Fibroblast of mammary gland (primary cell): ENCODE measurements at places on chromosomes 1 and 21.

- DNase-seq: no peak
These were observed 88.1 kb downstream of the COP1 start for GRCh38 chr1:176118985-176119384.

DNA sequence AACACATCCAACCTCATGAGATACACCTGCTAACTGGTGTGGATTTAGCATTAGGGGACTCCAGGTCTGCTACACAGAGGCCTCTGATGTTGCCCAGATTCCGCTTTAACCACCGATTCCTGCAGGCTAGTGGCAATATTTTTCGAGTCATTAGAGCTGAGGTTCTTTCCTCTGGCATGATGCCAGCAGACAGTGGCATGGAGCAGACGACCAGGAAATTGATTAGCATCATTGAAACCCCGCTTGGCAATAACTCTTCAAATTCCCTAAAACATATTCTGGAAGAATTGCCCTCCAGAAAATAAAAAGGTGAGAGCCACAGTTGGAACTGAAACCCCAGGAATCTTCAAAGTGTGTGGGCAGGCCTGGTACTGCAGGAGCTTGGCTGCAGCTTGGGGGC lies 28.4 kb upstream of the ETV3 start:
- no peak for DNase-seq

- no peak for DNase-seq
These were observed 140.5 kb downstream of the ZBTB18 start for GRCh38 chr1:244191581-244191980.

DNA sequence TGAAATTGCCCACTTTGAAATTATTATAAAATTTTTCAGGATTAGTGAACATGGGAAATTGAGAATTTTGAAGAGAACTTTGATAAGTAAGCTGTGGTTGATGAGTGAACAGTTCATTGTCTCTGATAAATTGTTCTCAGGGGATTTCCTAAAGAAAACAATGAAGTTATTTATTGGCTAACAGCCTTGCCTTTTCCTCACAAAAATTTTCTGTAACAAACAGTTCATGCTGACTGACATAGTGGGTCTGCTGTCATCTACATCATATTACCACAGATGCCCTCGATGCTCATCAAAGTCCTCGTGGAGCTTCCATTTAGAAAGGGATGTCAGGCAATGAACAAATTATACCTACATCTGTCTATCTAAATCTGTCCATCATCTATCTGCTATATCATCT lies 113.4 kb downstream of the PTBP2 start:
- no peak for DNase-seq

GRCh38 chr1:228809621-228810394 lies 74.5 kb downstream of the RHOU start:
- no peak for DNase-seq

DNA sequence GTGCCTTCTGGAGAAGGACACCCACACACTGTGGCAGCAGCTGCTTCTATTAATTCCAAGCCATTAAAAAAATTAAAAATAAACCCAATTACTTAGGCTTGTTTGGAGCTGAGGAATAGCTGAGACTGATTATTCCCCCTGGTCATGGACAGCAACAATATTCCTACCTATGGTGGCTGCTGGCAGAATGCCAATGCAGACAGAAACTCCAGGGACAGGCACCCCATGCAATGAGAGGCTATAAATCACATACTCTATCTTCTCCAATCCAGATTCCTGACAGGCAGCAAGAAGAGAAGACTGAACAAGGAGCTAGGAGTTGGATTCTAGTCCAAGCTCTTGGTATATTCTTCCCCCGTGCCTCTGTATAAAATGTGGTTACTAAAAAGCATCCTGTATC lies 275.4 kb upstream of the BEND5 start:
- no peak for DNase-seq

GRCh38 chr1:80217377-80217986 lies 1211.0 kb upstream of the ADGRL4 start:
- DNase-seq: peak; percentile 83

GRCh38 chr1:222785529-222785928 lies 29.3 kb upstream of the DISP1 start:
- DNase-seq: no peak

GRCh38 chr1:173914366-173914871 lies 2.7 kb downstream of the SERPINC1 start:
- DNase-seq: peak; percentile 28

DNA sequence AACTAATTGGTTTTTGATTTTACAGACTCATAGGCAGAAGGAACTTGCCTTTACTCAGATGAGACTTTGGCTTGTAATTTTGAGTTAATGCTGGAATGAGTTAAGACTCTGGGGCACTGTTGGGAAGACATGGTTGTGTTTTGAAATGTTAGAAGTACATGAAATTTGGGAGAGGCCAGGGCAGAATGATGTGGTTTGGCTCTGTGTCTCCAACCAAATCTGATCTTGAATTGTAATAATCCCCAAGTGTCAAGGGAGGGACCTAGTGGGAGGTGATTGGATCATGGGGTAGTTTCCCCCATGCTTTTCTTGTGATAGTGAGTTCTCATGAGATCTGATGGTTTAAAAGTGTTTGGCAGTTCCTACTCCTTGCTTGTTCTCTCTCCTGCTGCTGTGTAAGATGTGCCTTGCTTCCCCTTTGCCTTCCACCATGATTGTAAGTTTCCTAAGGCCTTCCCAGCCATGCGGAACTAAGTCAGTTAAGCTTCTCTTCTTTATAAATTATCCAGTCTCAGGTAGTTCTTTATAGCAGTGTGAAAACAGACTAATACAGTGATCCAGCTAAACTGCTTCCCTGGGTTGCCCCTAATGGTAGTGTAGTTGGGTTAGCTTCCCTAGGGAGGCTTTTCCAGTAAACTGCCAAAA lies 10.2 kb downstream of the CPT2 start:
- no peak for DNase-seq

DNA sequence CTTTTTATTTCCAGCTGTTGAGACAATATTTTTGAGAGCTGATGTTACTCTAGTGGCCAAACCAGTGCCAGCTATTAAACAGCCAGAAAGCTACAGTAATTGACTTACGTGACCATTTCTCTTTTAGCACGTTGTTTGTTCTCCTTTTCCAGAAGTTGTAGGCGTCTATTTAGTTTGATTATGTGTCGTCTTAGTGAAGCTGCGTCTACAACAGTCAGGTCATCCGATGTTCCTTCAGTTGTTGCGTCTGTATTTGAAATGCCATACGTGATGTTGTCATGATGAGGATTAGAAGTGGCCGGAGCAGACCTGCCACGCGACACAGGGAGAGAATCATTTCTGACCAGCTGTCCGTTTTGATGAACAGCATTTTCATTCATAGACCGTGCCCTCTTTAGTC lies 38.2 kb downstream of the TMEM51 start:
- no peak for DNase-seq
